ENCODE measurements at places on chromosomes 1 and 21.

GRCh38 chr1:11980676-11980972, 380 bp downstream of the MFN2 start:
- no peak for DNase-seq

DNA sequence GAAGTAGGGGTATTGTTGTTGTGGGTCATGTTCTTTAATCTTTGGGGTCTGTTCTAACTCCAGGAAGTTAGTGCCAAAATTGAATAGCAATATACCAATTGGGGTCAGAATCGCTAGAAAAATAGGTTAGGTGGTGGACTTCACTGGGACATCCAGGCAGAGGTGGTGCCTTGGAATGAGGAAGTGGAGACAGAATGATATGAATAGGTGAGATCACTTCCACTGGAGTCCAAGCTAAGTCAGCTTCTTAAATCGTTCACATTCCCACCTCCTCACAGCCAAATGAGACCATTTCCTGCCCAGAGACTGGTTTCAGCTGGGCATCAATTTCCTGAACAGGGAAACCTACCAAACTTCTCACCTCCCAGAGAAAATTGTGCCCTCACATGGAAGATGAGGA, 137.8 kb upstream of the RAB4A start:
- no peak for DNase-seq

DNA sequence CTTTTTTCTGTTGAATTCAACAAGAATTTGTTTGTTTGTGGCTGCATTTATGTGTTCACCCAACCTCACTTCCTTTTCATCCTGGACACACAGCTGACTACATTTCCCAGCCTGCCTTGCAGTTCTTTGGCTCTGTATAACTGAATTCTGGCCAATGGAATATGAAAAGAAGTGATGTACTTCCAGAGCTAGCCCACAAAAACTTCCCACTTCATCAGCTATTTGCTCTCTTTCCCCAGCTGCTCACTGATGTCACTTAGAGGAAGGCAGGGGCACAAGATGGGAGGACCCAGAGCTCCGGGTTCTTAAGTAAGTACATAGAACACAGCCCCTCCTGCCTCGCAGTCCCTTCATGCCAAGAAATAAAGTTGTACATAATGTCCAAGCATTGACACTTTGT, 235.0 kb upstream of the FGGY start:
- DNase-seq, result peak; percentile 97

- DNase-seq, result no peak
Observed at GRCh38 chr1:35223084-35223630, 30.2 kb upstream of the SFPQ start.

GRCh38 chr1:106055855-106056254, 1000.6 kb upstream of the PRMT6 start:
- no peak for DNase-seq

GRCh38 chr1:190196020-190196419, 281.6 kb downstream of the BRINP3 start:
- DNase-seq, result no peak

- DNase-seq, result no peak
Observed at GRCh38 chr1:1756661-1757421, 21.4 kb downstream of the NADK start.

GRCh38 chr1:197146101-197147095, at the start of gene ASPM:
TSS of gene ASPM (minus strand) at chr1:197146669. CDS start at chr1:197146437, 232 bp downstream.
- DNase-seq, result peak; percentile 95

GRCh38 chr1:117173006-117173405, 37.7 kb downstream of the VTCN1 start:
- no peak for DNase-seq

- DNase-seq, result peak; percentile 55
Observed at GRCh38 chr1:87867626-87868025, 538.9 kb downstream of the LMO4 start.

DNA sequence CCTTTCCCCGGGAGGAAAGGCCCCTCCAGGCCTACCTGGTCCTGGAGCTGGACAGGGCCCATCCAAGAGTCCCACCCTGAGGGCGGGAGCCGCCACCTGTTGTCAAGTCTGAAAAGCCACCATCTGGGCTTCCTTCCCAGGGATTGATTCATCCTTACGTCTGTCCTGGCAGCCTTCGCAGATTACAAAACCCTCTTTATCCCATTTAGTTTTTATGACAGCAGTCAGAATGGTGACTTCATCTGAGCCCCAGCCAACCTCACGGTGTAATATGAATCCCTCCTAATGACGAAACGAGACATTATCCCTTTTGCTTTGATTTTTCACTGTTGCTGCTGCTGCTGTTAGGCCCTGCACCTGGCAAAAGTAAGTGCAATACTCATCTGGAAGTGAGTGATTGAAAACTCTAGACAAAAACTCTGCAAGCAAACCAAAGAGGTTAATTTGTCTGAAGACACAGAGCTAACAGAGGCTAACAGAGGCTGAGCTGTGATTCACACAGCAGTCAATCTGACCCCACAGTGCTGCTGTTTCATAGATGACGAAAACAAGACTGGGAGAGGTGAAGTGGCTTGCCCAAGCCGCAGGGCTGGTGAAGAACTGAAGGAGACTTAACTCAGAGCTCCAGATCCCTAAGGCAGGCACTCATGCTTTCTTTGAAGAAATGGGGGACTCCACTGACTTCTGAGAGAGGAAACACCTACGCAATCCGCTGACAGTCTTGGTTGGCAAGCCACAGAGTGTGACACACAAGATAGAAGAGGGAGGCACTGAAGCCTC, 30.0 kb upstream of the S100A7 start:
- peak; percentile 91 for DNase-seq

GRCh38 chr1:164675342-164675904, 116.4 kb downstream of the PBX1 start:
- no peak for DNase-seq

GRCh38 chr1:244494653-244495052, 33.6 kb downstream of the CATSPERE start:
- no peak for DNase-seq

- DNase-seq, result no peak
Observed at GRCh38 chr1:52926864-52927211, 238 bp upstream of the SCP2 start.

DNA sequence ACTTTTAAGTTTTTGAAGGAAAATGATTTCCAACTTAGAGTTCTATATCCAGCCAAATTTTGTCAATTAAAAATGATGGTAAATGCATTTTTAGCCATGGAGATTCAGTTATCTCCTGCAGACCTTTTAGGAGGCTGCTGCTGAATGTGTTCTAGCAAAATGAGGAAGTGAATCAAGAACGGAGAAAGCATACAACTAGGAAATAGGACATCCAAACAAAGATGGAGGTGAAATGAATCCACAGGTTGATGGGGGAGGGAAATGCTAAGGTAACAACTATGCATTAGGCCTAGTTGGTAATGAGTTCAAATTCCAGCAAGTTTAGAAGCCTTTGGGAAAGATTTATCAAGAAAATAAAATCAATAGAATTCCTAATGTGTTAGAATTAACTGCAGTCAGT, 80.5 kb downstream of the FNBP1L start:
- DNase-seq, result no peak

- no peak for DNase-seq
Observed at GRCh38 chr1:3287656-3288160, 166.8 kb upstream of the ARHGEF16 start.

GRCh38 chr1:219676012-219676765, 63.3 kb upstream of the ZC3H11B start:
- no peak for DNase-seq

GRCh38 chr21:25848309-25848708, 113.5 kb downstream of the GABPA start:
- DNase-seq, result no peak

- DNase-seq, result no peak
Observed at GRCh38 chr1:109131800-109132199, 17.9 kb downstream of the ELAPOR1 start.

- DNase-seq, result peak; percentile 5
Observed at GRCh38 chr1:89070509-89070908, 5.5 kb upstream of the GBP1 start.

DNA sequence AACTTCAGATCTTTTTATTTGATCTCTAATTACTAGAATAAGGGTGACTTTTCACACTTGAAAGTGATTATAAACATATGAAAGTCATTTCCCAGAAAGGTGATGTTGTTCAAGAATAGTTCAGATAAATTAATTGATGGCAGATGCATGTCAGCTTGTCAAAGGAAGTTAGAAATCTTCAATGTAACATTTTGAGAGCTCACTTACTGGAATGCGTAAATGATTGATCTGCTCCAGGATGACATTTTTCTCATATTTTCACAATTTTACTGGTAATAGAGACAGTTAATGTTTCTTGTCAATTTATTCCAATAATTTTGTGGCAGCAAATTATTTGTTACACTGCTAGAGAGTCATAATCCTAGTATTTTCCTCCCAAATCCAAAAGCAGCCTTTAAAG, 424.2 kb downstream of the PLA2G4A start:
- no peak for DNase-seq

DNA sequence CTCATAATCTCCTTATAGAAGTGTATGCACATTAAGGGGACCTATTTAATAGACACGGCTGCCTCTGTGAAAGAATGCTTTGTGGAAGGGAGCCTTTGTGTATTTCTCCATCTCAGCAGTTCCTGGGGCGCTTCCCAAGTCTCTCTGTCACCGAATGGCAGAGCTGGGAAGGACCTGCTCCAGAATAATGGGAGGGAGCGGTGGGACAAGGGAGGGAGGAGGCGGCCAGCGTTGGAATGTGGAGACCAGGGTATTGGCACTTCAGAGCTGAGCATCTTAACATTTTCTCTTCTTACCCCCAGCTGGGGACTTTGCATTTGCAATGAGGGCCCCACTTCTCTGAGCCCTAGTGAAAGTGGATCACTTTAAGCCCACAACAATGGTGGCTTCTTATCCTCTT, 23.9 kb downstream of the CACHD1 start:
- DNase-seq, result no peak

DNA sequence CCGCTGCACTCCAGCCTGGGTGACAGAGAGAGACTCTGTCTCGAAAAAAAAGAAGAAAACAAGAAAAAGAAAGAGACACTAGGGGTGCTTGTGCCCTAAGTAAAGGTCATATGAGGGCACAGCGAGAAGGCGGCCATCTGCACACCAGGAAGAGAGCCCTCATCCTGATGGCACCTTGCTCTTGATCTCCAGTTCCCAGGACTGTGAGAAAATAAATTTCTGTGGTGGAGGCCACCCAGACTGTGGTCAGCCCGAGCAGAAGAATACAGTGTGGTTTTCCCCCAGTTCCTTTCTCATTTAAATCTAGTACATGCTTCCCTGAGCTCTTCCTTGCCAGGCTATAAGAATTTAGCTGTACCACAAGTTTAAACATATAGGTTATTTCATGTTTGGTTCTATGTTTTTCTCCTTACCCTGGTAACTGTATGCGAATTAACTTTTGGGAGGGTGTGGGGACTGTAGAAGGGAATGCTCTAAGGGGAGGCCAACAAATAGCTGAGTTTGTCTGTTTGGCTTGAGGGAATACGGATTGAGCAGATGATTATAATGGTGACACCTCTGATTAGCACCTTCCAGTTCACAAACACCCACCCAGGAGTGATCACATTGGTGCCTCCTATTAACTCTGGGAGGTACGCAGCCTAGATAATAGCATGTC, 119.6 kb upstream of the ERRFI1 start:
- no peak for DNase-seq

DNA sequence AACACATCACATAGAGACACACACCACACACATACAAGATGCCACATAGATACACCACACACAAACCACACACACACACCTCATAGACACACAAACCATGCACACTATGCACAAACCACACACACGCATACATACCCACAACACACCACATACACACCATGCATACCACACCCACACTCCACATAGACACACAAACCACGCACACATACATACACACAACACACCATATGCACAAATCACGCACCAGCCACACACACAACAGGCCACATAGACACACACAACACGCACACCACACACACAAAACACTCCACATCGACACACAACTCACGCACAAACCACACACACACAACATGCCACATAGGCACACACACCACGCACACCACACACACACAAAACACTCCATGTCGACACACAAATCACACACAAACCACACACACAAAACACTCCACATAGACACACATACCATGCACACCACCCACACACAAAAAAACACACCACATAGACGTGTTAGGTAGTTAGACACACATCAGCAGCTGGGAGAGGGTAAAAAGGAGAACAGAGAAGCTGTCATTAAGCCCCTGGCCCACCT, 49.5 kb upstream of the SLC19A1 start:
- no peak for DNase-seq

- no peak for DNase-seq
Observed at GRCh38 chr1:183568176-183569021, 21.9 kb downstream of the NCF2 start.

GRCh38 chr1:34597877-34598514, 156.9 kb upstream of the GJB5 start:
- DNase-seq, result peak; percentile 36

DNA sequence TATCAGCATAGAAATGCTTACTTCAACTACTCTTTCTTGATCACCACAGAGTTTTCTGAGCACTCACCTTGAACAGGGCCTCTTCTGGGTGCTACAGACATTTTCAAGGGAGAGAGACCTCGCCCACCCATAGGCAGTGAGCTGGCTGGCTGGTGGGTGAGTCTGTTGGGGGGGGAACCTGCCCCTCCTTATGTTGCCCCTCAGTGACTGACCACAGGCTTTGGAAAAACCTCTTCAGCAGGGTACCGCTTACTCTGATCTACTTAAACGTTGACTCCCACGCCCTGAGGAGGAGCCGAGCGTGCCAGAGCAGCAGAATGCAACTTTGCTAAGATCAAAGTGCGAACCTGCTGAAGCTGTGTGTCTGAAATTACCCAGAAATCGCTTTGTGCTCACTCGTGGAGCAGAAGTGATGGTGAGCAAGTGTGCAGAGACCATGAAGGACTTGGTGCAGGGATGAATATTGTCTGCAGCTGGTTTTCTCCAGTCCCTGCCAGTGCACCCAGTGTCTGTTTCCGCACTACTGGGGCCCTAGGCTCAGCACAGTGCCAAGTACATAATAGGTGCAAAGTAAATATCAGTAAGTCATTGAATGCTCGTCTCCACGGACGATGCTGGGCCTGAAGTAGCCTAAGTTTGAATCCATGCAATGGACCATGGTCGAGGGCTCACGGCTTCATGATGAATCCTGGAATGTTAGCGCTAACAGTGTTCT, 158.7 kb upstream of the IRF2BP2 start:
- DNase-seq, result no peak

DNA sequence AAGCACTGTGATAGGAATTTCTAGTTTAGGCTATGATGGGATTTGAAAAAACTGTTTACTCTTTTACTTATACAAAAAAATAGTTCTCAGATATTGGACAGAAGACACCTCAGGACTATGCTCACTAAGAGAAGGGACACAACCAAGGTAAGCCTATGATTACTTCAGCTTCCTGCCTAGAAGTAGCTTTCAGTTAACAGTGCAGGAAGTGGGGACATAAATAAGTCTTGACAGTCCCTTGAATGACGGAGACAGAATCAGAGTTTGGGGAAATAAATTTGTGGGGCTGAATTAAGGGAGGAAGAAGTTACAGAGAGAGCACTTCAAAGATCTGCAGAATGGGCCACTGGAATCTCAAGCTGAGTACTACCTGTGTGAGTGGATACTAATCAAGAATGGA, 53.8 kb upstream of the OLFM3 start:
- DNase-seq, result no peak

DNA sequence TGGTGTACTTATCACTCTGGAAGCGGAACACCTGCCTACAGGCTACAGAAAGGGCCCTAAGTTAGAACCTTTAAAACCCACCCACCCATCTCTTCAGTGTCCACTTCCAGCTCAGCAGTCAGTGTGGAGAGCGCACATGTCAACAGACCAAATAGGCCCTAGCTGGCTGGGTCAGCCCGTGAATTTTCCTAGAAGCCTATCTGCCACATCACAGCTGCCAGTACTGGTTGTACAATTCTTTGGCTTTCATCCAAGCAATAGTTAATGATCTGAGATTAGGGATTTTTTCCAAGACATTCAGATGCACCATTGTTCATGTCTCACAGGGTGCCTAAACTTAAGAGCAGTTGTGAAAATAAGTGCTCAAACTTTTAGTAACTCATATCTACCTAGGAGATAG, 197.1 kb downstream of the KCNK2 start:
- DNase-seq, result no peak
